Activated naive CD4-positive, alpha-beta T cell treated with anti-CD3 and anti-CD28 coated beads, Interleukin-2, amount 10 ng/mL, durations not matched to agents 7 days and 5 days (primary cell): ENCODE measurements at places on chromosomes 16 and 17.

DNA sequence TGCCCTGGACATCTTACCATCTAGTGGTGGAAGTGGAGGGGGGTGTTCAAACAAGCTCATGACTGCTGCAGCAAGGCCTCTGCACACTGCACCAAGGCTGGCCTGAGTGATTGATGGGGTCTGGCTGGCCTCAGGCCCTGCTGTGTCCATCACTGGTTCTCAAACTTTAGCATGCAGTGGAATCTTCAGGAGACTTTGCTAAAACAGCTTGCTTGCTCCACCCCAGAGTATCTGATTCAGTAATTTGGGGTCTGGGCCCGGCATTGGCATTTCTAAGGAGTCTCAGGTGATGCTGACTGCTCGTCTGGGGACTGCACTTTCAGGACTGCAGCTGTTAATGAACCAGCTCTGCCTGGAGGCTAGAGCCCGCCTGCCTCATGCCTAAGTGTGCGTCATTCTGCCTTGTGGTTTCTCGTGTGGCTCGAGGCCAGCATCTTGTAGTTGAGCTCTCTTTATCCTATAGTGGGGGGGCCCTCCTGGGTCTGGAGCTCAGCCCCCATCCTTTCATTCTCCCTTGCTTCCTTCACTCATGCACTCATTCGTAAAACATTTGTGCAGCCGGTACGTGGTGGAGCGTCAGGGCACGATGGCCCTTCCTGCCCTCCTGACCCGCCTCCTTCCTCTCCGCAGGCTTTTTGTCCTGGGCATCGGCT lies 4.1 kb downstream of the MGAT5B start:
- H3K4me3 ChIP-seq, result no peak overlapping the region
- H3K4me1 ChIP-seq, result peaks cover 7% of the 10 kb centered on the region
- H3K27me3 ChIP-seq, result peaks cover 58% of the 10 kb centered on the region

GRCh38 chr16:85045641-85046471 lies 18.3 kb downstream of the KIAA0513 start:
- no peak for DNase-seq
- no peak overlapping the region for H3K27ac ChIP-seq
- H3K27me3 ChIP-seq, result peaks cover 8% of the 10 kb centered on the region
- H3K4me3 ChIP-seq, result no peak overlapping the region
- H3K36me3 ChIP-seq, result peaks cover 2% of the 10 kb centered on the region

DNA sequence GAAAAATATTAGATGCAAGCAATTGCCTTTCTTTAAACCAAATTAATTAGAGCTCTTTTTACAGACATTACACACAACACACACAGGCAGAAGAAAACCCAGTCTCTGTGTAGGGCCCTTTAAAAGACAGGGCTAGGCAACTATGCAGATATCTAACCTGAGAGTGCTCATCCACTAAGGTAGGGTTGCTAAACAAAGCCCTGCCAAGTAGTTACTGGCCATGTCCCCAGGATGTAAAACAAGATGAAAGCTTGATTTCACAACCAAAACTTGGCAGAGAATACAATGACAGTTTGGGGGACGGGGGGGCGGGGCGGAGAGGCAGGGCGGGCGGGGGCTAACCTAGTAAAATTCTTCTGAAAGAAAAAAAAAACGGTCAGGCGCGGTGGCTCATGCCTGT lies 669.0 kb upstream of the CA10 start:
- no peak overlapping the region for H3K27ac ChIP-seq
- DNase-seq, result no peak
- H3K36me3 ChIP-seq, result no peaks in the 10 kb centered on the region
- H3K4me3 ChIP-seq, result no peak overlapping the region

GRCh38 chr17:76820561-76820960 lies 47.6 kb upstream of the MGAT5B start:
- H3K27ac ChIP-seq, result no peak overlapping the region
- H3K4me3 ChIP-seq, result no peak overlapping the region
- H3K4me1 ChIP-seq, result peaks cover 13% of the 10 kb centered on the region
- H3K27me3 ChIP-seq, result peaks cover 45% of the 10 kb centered on the region
- DNase-seq, result no peak
- H3K36me3 ChIP-seq, result no peaks in the 10 kb centered on the region

DNA sequence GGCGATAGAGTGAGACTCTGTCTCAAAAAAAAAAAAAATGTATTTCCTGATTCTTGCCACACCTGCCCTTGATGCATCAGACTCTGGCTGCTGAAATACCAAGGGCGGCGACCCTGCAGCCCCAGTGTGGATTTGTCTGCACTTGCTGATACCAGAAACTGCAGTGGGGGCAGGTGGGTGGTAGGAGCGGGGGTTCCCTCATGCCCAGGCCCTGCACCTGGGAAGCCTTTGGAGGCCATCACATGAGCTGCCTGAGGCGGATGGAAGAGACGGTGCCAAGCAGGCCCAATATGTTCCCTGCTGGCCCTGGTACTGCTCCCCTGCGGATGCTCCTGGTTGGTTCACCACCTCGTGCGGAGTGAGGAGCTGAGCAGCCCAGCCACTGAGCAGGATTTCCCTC lies 50.6 kb downstream of the MARF1 start:
- peaks cover 66% of the 10 kb centered on the region for H3K36me3 ChIP-seq
- DNase-seq, result peak; percentile 45
- H3K4me3 ChIP-seq, result no peak overlapping the region
- H3K27me3 ChIP-seq, result no peaks in the 10 kb centered on the region

DNA sequence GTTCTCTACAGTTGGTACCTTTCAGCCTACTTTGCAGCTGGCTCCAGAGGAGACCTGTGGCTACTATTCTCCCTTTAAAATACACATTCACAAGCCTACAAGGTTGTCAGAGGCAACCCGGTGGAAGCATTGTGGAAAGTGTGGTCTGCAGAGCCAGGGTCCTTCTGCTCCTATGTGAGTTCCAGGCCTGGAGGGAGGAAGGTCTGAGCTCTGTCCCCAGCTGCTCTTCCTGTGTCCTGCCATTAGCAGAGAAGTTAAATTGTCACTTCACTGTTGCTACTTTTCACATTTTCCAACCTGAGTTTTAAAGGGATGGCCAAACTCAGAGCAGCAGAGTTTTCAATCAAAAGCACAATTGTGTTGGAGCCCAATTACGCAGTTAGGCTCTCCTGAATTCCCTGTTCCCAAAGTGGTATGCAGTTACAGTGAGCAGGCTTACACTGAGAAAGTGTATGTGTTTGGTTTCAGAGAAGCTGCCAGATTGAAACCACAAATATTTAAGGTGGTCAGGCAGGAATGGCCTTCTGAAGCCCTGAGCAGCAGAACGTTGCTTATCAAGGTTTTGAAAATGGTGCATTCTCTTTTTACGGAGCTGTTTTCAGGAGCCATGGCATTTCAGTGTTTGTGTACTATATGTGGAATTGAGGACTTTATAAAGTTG lies 25.0 kb downstream of the MAP3K3 start:
- H3K27me3 ChIP-seq, result no peaks in the 10 kb centered on the region
- H3K27ac ChIP-seq, result no peak overlapping the region
- no peak for DNase-seq
- peaks cover 36% of the 10 kb centered on the region for H3K36me3 ChIP-seq
- no peak overlapping the region for H3K4me3 ChIP-seq

DNA sequence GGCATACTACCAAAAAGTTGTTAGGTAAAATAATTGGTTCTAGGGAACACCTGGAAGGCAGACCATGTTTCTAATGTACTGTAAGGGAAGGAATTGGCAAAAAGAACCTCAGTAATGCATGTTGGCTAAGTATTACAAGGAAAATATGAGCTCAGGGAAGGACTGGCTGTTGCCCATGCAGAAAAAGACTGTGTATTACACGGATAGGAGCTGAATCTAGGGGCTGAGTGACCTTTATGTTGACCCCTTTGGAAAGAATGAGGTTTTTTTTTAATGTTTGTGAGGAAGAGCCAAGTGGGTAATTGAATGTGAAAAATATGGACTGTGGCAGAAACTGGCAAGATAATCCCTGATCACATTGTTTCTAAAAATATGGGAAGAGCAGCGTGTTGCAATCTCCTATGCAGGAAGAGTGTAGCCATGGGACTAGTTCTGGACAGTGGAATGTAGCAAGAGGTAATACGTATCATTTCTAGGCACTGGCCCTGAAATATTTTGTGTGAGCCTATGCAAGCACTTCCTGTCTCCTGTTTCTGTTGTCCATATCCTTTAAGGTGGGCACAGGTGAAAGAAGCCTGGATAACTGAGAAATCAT lies 95.1 kb upstream of the CNTNAP4 start:
- no peaks in the 10 kb centered on the region for H3K36me3 ChIP-seq
- H3K4me1 ChIP-seq, result no peaks in the 10 kb centered on the region
- H3K4me3 ChIP-seq, result no peak overlapping the region
- no peak for DNase-seq

DNA sequence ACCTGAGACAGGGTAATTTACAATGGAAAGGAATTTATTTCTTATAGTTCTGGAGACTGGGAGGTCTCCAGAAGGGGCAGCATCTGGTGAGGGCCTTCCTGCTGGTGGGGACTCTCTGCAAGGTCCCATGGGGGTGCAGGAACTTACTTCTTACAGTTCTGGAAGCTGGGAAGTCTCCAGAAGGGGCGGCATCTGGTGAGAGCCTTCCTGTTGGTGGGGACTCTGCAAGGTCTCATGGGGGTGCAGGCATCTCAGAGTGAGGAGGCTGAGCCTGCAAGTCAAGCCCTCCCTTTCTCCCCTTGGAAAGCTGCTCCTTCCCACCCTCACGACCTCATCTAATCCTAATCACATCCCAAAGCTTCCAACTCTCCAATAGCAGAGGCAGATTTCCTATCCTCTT lies 157.4 kb downstream of the FOXL1 start:
- DNase-seq, result no peak
- peaks cover 5% of the 10 kb centered on the region for H3K4me1 ChIP-seq
- peaks cover 75% of the 10 kb centered on the region for H3K27me3 ChIP-seq
- H3K27ac ChIP-seq, result no peak overlapping the region
- H3K36me3 ChIP-seq, result no peaks in the 10 kb centered on the region
- no peak overlapping the region for H3K4me3 ChIP-seq
